ENCODE measurements at places on chromosomes 2 and 18. TPM values are rescaled to one million over a fixed set of nuclear protein-coding genes. Genes with fewer than 3 reads are reported as not detected.

- no peaks in the 10 kb centered on the region for H3K27me3 ChIP-seq
- H3K36me3 ChIP-seq = no peaks in the 10 kb centered on the region
- DNase-seq = no peak
- no peak overlapping the region for H3K4me3 ChIP-seq
- H3K27ac ChIP-seq = no peak overlapping the region
Observed at GRCh38 chr2:10871978-10872377, 39.8 kb upstream of the KCNF1 start.

DNA sequence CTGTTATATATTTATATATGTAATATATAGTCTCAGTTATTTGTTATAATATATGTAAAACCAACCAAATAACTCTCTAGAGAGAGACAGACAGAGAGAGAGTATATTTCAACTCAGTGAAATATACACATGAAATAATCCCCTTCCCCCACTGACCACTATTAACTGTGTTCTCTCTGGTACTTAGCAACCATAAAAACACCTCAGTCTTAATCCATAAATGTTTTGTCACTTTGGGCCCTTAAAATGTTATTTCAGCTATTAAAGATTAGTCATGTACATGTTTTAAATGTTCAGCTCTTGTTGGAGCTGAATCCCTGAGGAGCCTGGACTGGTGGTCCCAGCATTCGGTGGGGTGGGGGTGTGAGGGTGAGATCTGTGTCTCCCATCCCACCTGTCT lies 122.2 kb upstream of the MAP3K20 start:
- no peaks in the 10 kb centered on the region for H3K4me1 ChIP-seq
- no peak for DNase-seq
- no peak overlapping the region for H3K27ac ChIP-seq
- H3K4me3 ChIP-seq = no peak overlapping the region

DNA sequence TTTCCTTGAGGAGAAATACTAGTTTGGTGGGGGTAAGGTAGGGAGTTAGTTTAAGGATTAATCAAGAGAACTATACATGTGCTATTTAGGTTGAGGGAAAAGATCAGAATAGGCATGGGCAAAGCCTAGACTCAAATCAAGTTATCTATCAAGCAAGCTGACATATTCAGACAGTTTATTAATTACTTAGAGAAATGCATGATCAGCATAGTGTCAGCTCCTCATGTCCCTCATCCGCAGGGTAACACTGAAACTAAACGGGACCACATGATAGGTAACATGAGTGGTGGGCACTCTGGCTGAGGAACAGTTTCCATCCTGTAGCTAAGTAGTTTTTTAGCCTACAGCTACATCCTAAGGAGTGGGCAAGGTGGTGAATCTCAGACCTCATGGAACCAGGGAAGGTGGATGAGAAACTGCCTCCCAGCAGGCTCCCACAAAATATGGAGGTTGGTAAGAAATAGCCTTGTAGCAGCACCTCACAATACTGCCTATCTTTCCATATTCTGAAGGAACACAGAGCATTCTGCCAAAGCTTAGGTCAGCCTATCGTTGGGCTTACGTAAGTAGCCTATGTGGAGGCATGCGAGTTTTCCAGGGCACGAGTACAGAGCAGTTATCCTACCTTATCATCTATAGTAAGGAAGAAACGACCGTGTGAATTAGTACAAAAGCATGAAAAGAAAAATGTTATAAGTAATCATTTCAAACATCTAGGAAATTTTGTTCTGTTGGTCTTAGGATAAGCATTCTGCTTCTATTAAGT lies 18.4 kb downstream of the ZC3H6 start:
- no peaks in the 10 kb centered on the region for H3K36me3 ChIP-seq
- DNase-seq = no peak
- no peak overlapping the region for H3K27ac ChIP-seq
- H3K4me3 ChIP-seq = no peak overlapping the region
- H3K4me1 ChIP-seq = no peaks in the 10 kb centered on the region

DNA sequence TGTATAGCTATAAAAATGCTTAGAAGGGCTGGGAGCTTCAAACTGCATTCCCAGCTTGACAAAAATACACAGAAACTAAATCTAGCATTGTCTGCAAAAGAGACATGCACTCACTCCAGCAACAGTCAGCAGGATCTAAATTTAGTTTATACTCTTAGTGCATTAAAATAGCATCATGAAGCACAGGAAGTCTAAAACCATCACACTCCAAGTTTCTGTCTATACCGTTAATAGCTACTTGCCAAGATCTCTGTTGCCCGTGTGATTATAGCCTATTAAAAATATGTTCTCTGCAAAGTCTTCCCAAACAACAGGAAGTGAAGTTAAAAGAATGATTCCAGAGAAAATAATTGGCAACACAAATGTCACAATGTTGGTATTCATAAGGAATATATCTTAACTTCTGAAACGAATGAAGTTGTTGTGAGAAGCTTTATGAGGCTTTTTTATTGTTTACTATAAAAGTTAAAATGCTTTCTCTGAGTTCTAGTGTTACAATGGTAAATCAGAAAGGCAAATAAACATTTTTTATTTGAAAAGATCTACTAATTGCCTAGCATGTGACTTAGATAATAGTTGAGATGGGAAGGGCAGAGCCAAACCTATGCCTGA lies 184.2 kb downstream of the ZNF385B start:
- no peaks in the 10 kb centered on the region for H3K36me3 ChIP-seq
- no peak overlapping the region for H3K4me3 ChIP-seq
- no peak overlapping the region for H3K27ac ChIP-seq
- H3K27me3 ChIP-seq = no peaks in the 10 kb centered on the region

The ATP6V1B1 gene
- not detected for total RNA-seq

DNA sequence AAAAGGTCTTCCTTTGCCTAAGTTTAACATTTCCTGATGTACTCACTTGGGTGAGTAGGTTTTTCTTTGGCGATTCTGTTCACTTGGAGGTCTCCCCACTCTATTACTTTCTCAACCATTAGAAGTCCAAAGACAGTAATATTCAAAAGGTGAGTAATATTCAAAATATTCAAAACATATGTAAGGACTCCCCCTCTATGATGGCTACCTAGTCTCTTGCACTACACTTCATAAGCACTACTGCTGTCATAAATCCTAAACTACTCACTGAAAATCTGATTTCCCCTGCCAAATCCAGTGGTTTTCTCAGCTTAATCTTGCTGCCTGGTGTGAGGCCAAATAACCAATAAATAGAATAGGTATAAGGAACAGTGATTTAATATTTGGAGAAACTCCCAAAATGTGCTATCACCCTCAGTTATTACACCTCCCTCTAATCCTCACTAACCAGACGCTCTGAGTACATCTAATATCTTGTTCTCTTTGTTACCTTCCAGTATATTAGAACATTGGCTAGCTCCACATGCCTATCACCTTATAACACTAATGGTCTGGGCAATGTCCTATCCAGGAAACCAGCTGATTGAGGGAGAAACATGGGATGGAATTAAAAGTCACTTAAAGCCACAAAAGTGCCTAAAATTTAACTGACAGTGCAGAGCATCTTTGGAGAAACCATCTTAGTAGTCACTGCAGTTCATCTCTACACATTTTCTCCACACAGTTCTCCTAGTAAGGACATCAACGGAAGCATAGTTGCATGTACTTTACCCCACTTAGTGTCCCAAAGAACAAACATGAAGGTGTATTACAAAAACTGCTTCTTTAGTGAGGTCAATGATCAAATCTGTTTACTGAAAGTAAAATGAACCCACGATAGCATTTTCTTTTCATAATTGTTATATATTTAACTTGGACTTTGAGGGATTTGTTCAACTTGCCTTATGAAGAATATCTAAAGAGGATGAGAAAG lies 54.8 kb downstream of the MBD2 start:
- no peak for DNase-seq
- no peak overlapping the region for H3K27ac ChIP-seq
- no peaks in the 10 kb centered on the region for H3K36me3 ChIP-seq
- H3K4me3 ChIP-seq = no peak overlapping the region
- no peaks in the 10 kb centered on the region for H3K27me3 ChIP-seq
- no peaks in the 10 kb centered on the region for H3K4me1 ChIP-seq

GRCh38 chr2:27704342-27704876 lies 40.7 kb downstream of the SLC4A1AP start:
- peak overlapping the region; percentile 80 for H3K27ac ChIP-seq
- H3K4me3 ChIP-seq = no peak overlapping the region
- H3K36me3 ChIP-seq = no peaks in the 10 kb centered on the region
- H3K4me1 ChIP-seq = peaks cover 33% of the 10 kb centered on the region

DNA sequence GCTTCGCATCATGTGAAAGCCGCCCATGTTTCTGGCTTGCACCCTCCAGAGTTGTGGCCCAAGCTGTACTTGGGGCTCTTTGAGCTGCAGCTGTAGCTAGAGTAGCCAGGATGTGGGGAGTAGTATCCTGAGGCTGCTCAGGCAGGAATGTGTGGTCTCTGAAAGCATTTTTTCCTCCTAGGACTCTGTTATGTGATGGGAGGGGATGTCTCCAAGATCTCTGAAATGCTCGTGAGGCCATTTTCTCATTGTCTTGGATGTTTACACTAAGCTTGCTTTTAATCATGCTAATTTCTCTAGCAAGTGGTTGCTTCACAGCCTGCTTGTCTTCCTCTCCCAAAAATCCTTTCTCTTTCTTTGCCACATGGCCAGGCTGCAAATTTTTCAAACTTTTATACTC lies 687.6 kb downstream of the DCDC2C start:
- no peak overlapping the region for H3K4me3 ChIP-seq
- DNase-seq = no peak
- H3K27ac ChIP-seq = no peak overlapping the region
- no peaks in the 10 kb centered on the region for H3K27me3 ChIP-seq
- H3K36me3 ChIP-seq = no peaks in the 10 kb centered on the region

- no peaks in the 10 kb centered on the region for H3K36me3 ChIP-seq
- no peak for DNase-seq
- no peak overlapping the region for H3K27ac ChIP-seq
- no peaks in the 10 kb centered on the region for H3K27me3 ChIP-seq
- H3K4me1 ChIP-seq = no peaks in the 10 kb centered on the region
Observed at GRCh38 chr2:123364243-123364896, 660.7 kb upstream of the CNTNAP5 start.

- no peaks in the 10 kb centered on the region for H3K27me3 ChIP-seq
- no peaks in the 10 kb centered on the region for H3K4me1 ChIP-seq
- no peak overlapping the region for H3K4me3 ChIP-seq
- H3K27ac ChIP-seq = no peak overlapping the region
- no peaks in the 10 kb centered on the region for H3K36me3 ChIP-seq
Observed at GRCh38 chr2:112924821-112925220, 13.9 kb downstream of the IL37 start.

The HAAO gene
- 5.6 TPM for total RNA-seq

GRCh38 chr2:200786423-200786822 lies 25.3 kb upstream of the BZW1 start:
- H3K4me1 ChIP-seq = no peaks in the 10 kb centered on the region
- DNase-seq = no peak
- no peak overlapping the region for H3K27ac ChIP-seq
- H3K4me3 ChIP-seq = no peak overlapping the region
- no peaks in the 10 kb centered on the region for H3K27me3 ChIP-seq
- no peaks in the 10 kb centered on the region for H3K36me3 ChIP-seq

DNA sequence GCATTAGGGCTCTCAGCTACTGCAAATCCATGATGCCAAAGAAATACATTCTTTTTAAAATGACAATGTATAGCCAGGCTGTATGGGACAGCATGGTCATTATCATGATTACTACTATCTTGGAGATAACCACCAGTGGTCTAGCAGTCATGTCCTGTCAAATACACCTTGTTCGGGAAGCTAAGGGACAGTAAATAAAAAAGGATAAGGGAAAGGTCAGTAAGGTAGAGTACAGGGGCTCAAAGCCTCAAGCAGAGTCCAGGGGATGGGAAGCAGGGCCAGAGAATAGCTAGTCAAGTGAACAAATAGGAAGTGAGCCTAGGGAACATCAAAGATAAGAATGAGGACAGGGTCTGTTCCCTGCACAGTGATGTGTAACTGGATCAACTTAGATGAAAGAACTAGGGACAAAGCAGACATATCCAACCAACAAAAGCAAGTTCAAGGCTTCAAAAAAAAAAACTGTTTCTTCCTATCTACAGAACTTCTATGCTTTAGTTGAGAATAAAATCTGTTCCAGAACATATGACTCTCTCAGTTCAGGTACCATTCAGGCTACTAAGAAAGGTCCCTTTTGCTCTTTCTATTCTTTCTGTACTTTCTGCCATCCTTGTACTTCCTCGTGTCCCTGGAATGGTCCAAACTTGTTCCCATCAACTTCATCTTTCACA lies 62.9 kb upstream of the EHBP1 start:
- no peak for DNase-seq
- no peak overlapping the region for H3K27ac ChIP-seq
- no peaks in the 10 kb centered on the region for H3K4me1 ChIP-seq
- no peaks in the 10 kb centered on the region for H3K27me3 ChIP-seq

The ANKRD30B gene
- total RNA-seq = not detected

- no peak overlapping the region for H3K27ac ChIP-seq
- no peak overlapping the region for H3K4me3 ChIP-seq
- peaks cover 4% of the 10 kb centered on the region for H3K4me1 ChIP-seq
- no peaks in the 10 kb centered on the region for H3K36me3 ChIP-seq
Observed at GRCh38 chr2:22481486-22482259, 903.3 kb upstream of the KLHL29 start.

The PAIP2B gene
- 12.2 TPM for total RNA-seq

The RGPD4 gene
- not detected for total RNA-seq

The MDH1B gene
- total RNA-seq = 2.2 TPM

The SP140 gene
- not detected for total RNA-seq

DNA sequence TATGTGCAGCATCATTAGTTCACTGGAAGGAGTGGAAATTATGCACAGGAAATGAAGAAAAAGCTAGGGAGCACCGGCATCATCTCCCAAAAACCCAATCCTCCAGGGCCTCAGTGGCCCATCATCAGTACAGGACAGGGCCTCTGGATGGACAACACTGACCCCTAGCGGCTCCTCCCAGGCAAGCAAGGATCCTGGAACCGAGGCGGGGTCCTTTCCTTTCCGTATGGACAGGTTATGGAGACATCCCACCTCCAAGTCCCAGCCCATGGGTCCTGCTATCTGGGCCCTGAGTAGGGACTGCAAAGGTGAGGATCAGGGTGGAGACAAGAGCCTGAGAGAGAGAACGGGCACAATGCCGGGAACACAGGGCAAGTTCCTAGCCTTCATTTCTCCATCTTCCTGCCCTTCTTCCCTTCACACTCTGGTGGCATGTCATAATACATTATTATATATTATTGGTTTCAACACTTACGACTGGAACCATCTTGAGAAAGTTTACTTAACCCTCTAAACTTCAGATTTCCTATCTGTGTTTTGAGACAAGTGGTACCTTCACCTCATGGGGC lies 68.2 kb downstream of the ZNF516 start:
- H3K27ac ChIP-seq = no peak overlapping the region
- no peak overlapping the region for H3K4me3 ChIP-seq

GRCh38 chr2:181239201-181239799 lies 217.9 kb upstream of the ITGA4 start:
- DNase-seq = no peak
- H3K4me3 ChIP-seq = no peak overlapping the region
- H3K36me3 ChIP-seq = no peaks in the 10 kb centered on the region
- no peaks in the 10 kb centered on the region for H3K4me1 ChIP-seq
- H3K27me3 ChIP-seq = no peaks in the 10 kb centered on the region

DNA sequence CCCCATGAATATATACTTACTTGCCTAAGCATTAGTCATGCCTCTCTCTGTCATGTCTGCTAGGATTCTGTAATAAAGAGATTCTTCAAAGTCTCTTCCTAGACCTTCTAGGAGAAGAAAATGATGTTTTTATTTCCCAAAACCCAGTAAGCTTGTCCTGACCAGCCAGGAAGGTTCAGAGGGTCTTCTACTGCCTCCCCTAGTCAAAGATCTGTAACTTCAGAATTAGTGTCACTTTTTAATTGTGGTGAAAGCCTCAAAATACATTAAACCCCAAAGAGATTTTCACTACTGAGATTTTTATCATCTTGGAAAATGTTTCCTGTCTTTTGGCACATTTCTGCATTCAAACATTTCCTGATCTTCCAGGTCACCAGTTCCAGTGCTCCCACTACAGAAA lies 232.9 kb upstream of the STK17B start:
- H3K4me3 ChIP-seq = no peak overlapping the region
- peaks cover 12% of the 10 kb centered on the region for H3K4me1 ChIP-seq
- no peaks in the 10 kb centered on the region for H3K27me3 ChIP-seq
- DNase-seq = no peak
